Aorta (tissue), 5 donors: ENCODE measurements at places on chromosomes 1 and 21. TPM values are rescaled to one million over a fixed set of nuclear protein-coding genes. Genes with fewer than 3 reads are reported as not detected.

Gene PLCH2
- not detected for polyA plus RNA-seq

Gene CYYR1
- 2.0 TPM for polyA plus RNA-seq

Gene DPYD
- polyA plus RNA-seq: 18.9 TPM

Gene HSPG2
- polyA plus RNA-seq: 268 TPM

Gene TFAP2E
- 1.1 TPM for polyA plus RNA-seq

Gene ST6GALNAC3
- 0.50 TPM for polyA plus RNA-seq

Gene PCAT6
- polyA plus RNA-seq: 2.8 TPM

Gene TAF1A
- polyA plus RNA-seq: 3.1 TPM

Gene SLC2A1
- 11.6 TPM for polyA plus RNA-seq
